ENCODE measurements at places on chromosomes 7 and 10.

GRCh38 chr10:71419002-71419540 is 22.4 kb downstream of the CDH23 start:
- no peak for DNase-seq

GRCh38 chr7:83267141-83267631 is 104.5 kb upstream of the PCLO start:
- no peak for DNase-seq

DNA sequence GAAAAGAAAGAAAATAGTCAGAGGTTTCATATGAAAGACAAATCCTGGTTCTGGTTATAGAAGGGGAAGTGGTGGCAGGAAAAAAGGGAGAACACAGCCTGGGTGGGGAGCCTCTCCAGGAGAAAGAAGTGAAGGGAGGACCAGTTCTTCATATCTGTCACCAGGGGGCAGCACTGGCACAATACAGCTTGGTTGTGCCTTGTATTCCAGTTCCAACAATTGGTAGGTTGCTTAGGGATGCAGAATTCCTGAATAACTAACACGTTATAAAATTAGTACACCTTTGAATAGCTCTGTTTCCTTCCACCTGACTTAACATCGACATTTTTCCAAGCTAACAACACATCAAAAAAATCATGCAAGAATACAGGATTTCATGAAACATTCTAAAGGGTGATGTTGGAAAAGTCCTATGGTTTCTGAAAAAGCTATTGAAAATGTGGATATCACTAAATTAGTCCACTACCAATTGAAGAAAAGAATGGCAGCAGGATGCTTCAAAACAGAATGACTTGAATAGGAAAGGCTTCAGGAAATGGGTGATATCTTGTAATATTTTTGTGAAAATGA is 52.9 kb downstream of the CYP26A1 start:
- DNase-seq = no peak

DNA sequence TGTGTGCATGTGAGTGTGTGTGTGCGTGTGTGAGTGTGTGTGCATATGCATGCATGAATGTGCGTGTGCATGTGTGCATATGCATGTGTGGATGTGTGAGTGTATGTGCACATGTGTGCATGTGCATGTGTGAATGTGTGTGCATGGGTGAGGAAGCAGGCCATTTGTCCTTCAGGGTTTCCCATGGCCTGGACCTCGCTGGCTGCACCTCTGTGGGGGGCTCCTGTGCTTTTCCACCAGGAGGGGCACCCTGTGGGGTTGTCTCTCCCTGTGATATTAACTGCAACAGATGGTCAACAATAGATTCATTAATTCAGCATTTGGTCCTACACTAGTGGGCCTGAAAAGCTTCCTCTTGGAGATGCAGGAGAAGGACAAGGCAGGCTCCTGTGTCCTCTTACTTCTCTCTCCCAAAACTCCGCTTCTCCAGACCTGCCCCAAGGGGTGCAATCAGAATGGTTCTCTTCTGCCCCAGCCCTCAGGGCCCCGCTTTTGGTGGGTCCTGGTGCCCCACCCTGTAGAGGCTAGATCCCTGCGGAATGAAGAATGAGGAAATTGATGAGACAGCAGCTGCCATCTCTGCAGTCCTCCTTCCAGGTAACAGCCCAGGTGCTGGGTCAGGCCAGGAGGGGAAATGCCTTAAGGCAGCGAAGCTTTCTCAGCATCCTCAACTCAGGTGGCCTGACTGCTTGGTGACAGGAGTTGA is 41.5 kb upstream of the NUB1 start:
- DNase-seq = no peak

DNA sequence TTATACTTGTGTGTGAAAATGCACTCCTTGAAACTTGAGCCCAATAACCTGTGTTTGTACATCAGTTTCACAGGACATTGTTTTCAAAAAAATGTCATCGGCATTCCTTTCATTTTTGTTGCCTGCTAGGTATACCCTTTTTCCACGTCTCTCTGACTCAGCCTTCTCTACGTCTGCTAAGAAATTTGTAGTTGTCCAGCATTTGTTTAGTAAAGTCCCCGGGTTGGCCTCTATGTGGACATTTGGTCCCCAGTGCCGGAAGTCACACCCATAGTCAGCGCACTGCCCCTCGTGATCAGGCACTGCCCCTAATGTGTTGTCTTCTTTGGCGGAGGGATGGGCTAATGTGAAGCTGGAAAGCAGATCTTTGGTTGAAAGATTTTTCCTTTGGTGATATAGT is 222.3 kb downstream of the LRMDA start:
- DNase-seq = no peak

DNA sequence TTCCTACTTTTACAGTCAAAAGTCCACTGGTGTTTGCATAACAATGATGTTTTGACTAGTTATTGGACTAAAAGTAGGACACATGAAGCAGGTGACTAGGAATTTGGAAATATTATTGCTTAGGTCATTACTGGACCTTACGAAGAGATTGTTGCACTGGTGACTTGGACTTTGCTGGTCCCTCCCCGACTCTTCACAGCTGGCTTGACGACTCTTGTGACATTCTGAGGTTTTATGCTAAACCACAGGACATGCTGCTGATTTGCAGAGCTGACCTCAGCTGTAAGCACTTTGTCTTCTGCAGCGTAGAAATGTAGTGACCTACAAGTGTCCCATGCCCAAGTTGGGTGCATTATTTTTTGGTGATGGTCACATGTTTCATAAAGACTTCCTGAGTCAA is 21.9 kb downstream of the PCBD1 start:
- DNase-seq = no peak

GRCh38 chr7:99120916-99121315 is 23.0 kb downstream of the SMURF1 start:
- no peak for DNase-seq

GRCh38 chr7:47809387-47809786 is 138.9 kb downstream of the PKD1L1 start:
- no peak for DNase-seq

DNA sequence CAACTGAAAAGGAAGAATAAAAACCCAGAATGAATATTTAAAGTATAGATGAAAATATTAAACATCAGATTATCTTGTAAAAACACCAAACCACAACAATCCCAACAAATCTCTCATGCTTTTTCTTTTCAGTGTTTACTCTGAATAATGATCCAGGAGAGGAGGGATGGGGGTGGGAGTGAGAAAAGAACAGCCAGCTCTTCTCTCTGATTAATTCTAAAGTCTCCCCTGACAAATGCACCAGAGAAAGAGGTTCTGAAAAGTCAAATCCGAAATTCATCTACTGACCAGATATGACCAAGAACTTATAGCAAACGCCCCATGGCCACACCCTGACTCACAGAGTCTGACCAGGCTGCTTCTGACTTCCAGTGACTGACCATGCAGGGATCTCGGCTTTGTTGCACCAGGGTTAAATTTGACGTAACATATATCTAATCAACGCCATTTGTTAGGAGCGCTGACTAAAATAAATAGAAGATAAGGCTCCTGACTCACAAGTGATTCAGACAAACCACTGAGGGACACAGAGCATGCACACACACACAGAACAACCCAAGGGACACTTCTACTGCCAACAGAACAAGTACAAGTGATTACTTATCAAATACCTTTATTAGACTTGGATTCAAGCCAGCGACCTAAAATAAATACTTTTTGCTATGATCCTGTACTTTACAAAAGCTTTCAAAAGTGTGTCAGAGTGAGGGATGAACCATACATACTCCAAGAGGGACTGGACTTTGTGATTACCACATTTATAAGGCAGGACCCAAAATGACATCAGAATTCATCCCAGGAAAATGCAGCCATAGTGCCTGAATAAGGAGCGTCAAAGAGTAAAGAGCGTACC is 9.3 kb upstream of the SPOCK2 start:
- no peak for DNase-seq

GRCh38 chr7:69844264-69844868 is 246.1 kb downstream of the AUTS2 start:
- no peak for DNase-seq

DNA sequence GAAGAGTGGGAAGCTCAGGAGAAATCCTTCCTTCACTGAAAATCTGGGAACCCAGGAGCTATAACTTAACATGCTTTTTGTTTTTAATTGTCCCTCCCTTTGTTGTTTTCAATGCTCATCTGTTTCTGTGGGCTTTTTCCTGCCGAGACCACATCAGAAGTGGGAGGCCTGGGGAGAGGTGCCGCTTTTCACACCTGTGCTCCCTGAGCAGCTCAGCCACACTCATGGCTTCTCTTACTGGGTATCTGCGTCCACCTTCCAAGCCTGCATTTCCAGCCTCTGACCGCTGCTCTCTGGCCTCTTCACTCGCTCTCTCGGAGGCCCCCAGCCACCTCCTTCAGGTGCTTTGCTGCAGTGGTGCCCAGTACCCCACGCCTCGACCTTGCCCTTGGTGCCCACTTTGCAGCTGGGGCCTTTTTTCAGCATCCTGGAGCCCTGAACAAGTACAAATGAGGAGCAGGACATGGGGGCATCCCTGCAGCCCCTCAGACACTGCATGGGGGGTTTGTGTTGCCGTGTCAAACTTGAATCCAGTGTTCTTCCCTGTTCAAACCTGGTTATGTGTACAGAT is 9.9 kb downstream of the C7orf57 start:
- DNase-seq = peak; percentile 22

DNA sequence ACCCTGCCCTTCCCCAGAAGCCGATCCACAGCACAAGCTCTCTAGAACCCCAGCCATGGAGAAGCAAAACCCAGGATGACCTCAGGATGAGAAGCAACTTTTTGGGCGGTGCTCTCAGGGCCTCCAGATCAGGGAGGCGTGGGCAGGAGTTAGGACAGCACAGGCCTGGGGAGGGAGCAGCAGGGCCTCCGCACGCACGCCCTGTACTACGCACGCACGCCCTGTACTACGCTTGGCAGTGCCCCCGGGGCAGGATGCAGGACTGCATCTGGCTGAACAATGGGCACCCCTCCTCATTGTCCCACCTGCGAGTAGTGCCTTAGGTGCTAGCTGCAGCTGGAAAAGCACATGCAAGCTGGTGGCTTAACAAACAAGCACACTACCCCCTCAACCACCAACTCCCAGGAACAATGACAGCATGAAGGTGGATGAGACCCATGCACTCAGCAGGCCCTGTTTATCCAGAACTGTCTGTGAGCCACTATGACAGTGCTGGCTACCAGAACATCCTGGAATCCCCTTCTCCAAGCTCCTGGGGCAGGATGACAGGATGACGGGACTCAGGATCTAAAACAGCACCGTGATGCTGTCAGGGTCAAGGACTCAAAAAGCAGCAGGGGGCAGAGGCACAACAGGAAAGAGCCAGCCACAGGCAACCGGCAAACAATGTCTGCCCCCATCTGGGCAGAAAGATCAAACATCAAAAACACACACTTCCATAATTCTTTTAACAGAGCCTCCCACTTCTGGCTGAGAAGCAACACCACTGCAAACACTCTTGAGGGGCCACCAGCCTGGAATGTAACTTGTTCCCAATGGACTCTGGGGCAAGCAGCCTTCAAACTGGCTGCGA is 11.8 kb downstream of the PODXL start:
- DNase-seq = no peak

Data from CD4-positive, alpha-beta T cell treated with Interleukin-17A for 4 hours (primary cell).